ENCODE measurements at places on chromosomes 3 and 15.

- no peak for DNase-seq
Measured at GRCh38 chr3:164222197-164222596, 856.1 kb downstream of the SI start.

- no peak for DNase-seq
Measured at GRCh38 chr3:105356988-105357387, 9.7 kb upstream of the ALCAM start.

GRCh38 chr15:89329329-89330084, 5.1 kb downstream of the POLG start:
- DNase-seq: no peak

- DNase-seq: no peak
Measured at GRCh38 chr3:108453565-108453964, 56.8 kb downstream of the MYH15 start.

- DNase-seq: no peak
Measured at GRCh38 chr3:62318365-62318751, 55.0 kb downstream of the FEZF2 start.

- DNase-seq: no peak
Measured at GRCh38 chr15:57003418-57003817, 85.0 kb downstream of the TCF12 start.

DNA sequence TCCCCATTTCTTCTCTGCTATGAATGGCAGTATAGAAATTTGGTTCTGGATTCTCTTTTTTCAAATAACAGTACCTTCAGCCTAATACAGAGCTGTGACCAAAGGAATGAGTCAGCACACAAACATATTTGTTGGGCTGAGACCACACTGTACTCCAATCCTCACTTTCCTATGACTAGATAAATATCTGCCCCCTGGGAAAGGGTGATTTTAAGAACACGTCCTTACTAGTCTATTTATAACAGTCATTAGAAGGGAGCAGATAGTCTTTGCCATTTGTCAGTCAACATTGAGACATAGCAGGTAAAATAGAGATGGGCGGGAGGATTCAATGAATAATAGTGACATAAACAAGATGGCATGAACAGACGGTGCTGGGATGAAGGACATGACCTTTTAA, 461.3 kb downstream of the MCTP2 start:
- DNase-seq: no peak

DNA sequence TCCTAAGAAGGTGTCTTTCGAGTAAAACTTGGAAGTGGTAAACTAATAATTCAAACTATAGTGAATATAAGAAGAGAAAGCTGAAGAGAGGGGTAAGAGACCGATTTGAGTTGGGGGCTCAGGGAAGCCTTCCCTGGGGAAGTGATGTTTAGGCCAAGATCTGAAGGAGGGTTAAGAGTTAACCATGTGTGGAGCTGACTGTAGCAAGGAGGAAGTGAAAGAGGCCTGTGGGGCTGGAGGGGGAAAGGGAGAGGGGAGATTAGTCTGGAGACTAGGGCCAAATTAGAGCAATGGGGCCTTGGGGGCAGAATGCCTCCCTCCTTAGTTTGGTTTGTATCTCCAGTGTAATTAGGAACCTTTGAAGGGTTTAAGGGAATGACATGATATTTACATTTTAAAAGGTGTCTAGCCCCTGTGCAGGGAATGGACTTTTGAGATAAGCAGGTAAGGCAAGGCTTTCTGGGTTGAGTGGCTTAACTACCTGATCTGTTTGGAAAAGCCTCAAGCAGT, 2.2 kb downstream of the ZNF592 start:
- DNase-seq: no peak

DNA sequence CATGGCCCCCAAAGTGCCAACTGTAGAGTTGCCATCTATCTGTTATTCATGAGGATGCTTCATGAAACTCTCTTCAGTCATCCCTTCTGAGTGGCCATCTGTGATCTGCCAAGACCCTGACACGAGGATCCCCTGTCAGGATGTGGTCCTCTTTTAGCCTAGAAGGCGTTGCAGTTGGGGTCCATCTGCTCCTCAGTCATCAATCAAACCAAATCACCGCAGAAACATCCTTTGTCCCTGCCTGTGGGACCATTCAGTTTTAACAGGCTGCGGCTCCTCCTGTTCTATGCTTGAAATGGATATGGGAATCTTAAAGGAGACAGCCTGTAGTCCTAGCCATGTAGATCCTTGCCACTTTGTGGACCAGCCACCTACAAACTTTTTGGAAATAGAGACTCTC, 5.9 kb upstream of the RPS27L start:
- no peak for DNase-seq

DNA sequence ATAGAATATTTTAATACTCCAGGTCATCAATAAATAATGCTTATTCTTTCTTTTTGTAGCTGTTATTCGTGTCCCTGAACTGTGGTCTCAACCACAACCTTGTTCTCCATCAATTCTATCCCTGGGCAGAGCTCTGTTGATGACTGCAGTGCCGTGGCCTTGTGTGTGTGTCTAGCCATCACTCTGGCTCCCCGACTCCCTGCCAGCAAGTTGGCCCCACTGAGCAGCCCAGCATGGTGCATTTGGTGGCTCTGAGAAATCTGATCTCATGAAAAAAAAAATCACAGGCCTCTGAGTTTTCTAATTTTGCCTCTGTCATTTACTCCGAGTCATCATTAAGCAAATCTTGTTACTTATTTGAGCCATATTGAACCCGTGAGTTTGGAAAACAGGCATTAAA, 164.7 kb downstream of the GOLGA6L6 start:
- DNase-seq: no peak

DNA sequence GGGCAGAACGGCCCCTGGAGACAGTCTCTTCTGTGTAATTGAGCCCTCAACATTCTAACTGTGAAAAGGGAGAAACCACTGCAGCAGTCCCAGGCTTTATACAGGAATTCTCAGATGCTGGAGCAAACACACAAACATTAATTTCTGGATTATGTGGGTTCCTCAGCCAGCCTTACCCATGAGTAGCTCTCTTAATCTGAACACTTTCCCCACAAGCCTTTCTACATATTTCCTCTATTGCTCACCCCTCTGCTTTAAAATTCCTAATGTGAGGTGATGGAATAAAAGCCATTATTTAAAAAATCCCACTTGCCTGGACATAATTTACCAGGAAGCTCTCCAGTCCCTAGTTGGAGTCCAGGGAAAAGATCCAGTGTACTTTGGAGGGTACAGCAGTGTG, 139.0 kb downstream of the CTNNB1 start:
- DNase-seq: no peak

GRCh38 chr3:45029661-45030060, 3.6 kb downstream of the CLEC3B start:
- DNase-seq: no peak

- DNase-seq: no peak
Measured at GRCh38 chr3:112092496-112093179, 6.4 kb downstream of the C3orf52 start.

GRCh38 chr3:71397046-71397445, 186.5 kb downstream of the FOXP1 start:
- no peak for DNase-seq

GRCh38 chr15:90742087-90742486, 24.9 kb downstream of the BLM start:
- DNase-seq: no peak

- DNase-seq: no peak
Measured at GRCh38 chr15:60363903-60364611, 33.7 kb downstream of the ANXA2 start.

GRCh38 chr15:71810256-71811035, at the start of gene NR2E3:
Gene NR2E3 (plus strand): TSS chr15:71810554. CDS start chr15:71810744, 190 bp downstream.
- DNase-seq: no peak

- no peak for DNase-seq
Measured at GRCh38 chr3:77040216-77040615, 317 bp downstream of the ROBO2 start.

DNA sequence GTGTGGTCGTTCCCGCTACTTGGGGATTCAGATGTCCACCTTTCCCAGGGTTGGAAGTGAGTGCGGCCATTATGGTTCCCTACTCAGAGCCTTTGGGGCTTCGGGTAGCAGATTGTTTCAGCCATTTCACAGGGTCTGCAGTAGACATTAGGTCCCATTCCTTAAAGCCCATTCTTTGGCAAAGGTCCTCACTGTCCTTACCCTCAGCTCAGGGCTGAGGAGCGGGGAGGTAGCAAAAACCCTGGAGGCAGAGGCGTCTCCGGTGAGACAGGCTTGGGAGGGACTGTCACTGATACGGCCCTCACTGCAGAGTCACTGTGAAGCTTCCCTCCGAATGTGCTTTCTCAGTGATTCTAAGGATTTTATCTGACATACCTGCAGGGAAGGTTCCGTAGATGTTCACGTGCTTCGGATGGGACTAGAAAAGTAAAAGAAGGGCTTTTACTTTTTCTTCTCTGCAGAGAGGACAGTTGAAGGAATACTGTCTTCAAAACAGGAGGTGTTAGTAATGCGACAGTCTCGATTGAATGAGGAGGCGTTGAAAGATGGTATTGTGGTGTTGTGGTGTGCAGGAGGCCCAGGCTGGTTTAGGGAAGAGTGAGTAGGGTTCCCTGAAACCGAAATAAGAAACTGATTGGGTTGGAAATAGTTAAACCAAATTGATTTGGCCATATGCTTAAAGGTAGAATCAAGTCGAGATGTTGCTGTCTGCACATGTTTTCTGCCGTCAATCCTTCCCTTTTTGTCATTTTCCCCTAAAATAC, 630 bp downstream of the ATP6V1A start:
- no peak for DNase-seq

- DNase-seq: no peak
Measured at GRCh38 chr3:43895573-43895972, 204.8 kb downstream of the ABHD5 start.

- DNase-seq: no peak
Measured at GRCh38 chr3:73575519-73575918, 49.2 kb downstream of the PDZRN3 start.

- no peak for DNase-seq
Measured at GRCh38 chr15:67968564-67968963, 85.6 kb upstream of the PIAS1 start.

- DNase-seq: no peak
Measured at GRCh38 chr15:65821070-65821469, 29.0 kb upstream of the DENND4A start.

GRCh38 chr3:64259636-64260035, 34.4 kb upstream of the PRICKLE2 start:
- DNase-seq: no peak

- no peak for DNase-seq
Measured at GRCh38 chr15:94346282-94346681, 114.9 kb downstream of the MCTP2 start.

DNA sequence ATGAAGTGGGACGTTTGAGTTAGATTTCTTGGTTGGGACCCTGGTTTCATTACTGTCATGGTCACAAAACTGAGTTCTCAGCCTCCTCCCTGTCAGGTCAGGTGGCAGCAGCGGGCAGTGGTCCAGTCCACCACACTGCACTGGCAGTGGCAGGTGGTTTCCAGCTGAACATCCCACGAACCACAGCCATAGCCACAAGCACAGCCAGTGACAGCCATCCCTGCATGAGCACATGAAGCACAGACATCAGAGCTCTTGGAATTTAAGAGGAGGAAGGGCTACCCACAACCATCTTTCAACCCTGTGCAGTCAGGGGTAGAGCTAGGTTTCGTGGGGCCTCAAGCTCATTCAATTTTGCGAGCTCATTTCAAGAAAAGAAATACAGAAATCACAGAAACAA, 1.5 kb downstream of the RETNLB start:
- DNase-seq: no peak

DNA sequence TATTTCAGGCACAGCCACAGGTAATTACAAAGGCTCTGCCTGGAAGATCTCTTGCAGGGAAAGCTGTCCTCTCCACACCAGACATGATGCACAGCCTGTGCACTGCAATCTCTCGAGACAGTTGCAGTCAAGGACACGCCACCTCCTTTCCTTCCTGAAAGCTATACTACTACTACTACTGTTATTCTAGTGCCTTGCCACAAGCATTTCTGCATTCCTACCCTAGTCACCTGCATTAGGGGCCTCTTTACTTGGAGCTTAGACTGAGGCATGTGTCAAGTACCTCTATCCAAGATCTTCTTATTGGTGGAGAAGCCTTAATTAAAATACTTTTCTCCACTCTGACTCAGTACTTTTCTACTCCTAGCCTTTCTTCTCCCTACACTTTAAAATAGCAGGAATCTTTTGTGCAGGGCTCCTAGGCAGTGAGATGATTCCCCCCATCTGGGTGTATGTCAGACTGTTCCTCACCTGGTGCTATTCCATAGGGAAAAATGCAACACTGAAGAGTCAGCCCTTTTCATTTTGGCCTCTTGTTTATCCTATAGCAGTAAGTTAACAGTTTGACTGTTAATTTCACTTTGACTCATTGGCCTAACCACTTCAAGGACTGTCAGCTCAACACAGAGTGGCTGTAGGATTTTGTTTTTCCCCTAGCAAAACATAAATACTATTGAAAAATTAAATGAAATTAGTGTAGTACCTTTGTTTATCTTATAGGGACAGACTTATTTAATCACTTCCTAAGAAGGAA, 78.9 kb downstream of the ESYT3 start:
- DNase-seq: no peak

DNA sequence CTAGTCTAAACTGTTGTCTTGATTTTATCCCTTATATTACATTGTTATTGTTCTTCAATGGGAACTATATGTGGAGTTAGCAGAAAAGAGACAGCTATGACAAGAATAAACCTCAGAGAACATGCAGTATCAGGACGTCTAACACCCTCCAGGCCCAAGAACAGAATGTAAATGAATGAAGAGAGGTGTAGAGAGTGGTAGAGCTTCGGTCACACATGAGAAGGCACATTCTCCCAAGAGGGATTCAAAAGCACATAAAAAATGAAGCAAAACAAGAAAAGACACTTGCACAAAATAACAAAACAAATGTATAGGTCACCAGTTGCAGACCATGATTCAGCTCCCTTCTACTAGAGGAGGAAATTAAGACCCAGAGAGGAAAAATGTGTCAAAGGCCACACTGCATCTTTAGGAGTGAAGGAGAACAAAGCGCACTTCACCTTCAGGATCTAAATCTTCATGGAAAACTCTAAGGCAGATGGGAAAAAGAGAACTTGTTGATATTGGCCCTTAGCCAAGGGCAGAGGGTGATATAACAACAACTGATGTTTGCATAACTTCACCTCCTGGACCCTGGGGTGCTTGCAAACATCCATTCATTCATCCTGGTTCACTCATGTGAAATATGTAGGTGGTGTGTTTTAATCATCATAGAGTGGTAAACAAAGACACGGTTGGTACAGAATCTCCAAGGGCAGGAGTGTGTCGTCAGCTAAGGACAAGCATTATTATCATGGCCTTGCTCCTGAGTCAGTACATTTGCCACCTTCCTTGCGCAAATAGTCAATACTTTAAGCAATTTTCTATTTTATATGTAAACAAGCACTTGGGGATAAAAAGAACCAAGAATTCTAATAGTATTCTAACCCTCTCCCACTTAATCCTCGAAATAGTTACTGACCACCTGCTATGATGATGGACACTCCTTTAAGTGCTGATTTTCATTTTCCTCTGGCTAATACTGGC, 8.8 kb downstream of the NEK10 start:
- DNase-seq: no peak

All from activated CD8-positive, alpha-beta memory T cell treated with anti-CD3 and anti-CD28 coated beads for 1 hour (primary cell).